Fibroblast of lung (primary cell): ENCODE measurements at places on chromosomes 13 and 19. TPM values are rescaled to one million over a fixed set of nuclear protein-coding genes. Genes with fewer than 3 reads are reported as not detected.

EFNA2 gene
- 0.17 TPM in 1 of 2 replicates, not detected in the other for total RNA-seq

ZNF567 gene
- 5.9 and 6.9 TPM in 2 replicates for total RNA-seq

NANOS3 gene
- total RNA-seq = not detected in 2 replicates

PRODH2 gene
- not detected in 2 replicates for total RNA-seq

CPB2 gene
- not detected in 2 replicates for total RNA-seq

RAX2 gene
- not detected in 2 replicates for total RNA-seq

TMTC4 gene
- 19.5 and 21.6 TPM in 2 replicates for total RNA-seq

MUC16 gene
- total RNA-seq = not detected in 2 replicates

NTN5 gene
- total RNA-seq = under 0.01 and 0.51 TPM in 2 replicates

HSH2D gene
- not detected in 2 replicates for total RNA-seq

DAND5 gene
- not detected in 2 replicates for total RNA-seq

JAK3 gene
- 1.2 and 1.3 TPM in 2 replicates for total RNA-seq

ZFP82 gene
- total RNA-seq = 8.5 and 9.2 TPM in 2 replicates

CEACAM16 gene
- under 0.01 TPM in 1 of 2 replicates, not detected in the other for total RNA-seq

OR10H1 gene
- not detected in 2 replicates for total RNA-seq

PCSK4 gene
- total RNA-seq = 1.5 and 3.5 TPM in 2 replicates

ACP5 gene
- total RNA-seq = 1.2 and 2.6 TPM in 2 replicates

SBK3 gene
- 0.26 and 0.66 TPM in 2 replicates for total RNA-seq

IL17D gene
- total RNA-seq = 2.3 and 3.1 TPM in 2 replicates
